ENCODE measurements at places on chromosomes 4 and X.

- no peak for DNase-seq
These were observed 13.8 kb upstream of the PGM2 start for GRCh38 chr4:37812713-37813112.

GRCh38 chr4:76895619-76896018 lies 2.3 kb downstream of the SOWAHB start:
- no peak for DNase-seq

GRCh38 chr4:170259631-170260153 lies 169.9 kb upstream of the AADAT start:
- DNase-seq: peak; percentile 94

GRCh38 chr4:109846395-109847098 lies 1.4 kb upstream of the LRIT3 start:
- DNase-seq: no peak

DNA sequence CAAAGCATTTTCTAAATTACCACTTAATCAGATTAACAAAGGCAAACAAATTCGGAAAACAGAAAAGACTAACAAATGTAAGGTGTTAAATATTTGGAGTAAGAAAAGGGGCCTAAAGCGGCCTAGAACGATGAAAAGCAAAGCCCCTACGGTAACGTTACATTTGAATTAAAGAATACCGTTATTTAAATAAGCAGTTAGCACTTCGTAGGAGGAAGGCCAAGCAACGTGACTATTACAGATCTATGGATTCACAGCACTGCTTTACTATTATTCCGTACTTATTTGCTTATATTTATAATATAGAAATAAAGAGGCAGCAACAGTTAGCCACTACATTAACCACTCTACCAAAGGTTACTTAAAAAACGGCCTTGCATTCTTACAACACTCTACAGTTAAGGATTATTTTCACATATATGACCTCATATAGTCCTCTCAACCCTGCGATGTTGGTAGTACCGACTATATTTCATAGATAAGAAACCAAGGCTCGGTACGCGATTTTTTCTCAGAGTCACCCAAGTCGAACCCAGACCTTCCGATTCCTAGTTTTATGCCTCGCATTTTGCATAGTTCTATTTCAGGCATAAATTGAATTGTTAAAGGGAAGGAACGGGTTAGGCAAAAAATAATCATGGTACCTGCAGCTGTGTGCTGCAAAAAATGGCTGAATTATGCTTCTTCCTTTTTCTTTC lies 2.9 kb downstream of the KLHL15 start:
- DNase-seq: no peak

- DNase-seq: no peak
These were observed 11.4 kb downstream of the NR3C2 start for GRCh38 chr4:148430854-148431253.

GRCh38 chrX:148647651-148648050 lies 147.2 kb downstream of the AFF2 start:
- no peak for DNase-seq

DNA sequence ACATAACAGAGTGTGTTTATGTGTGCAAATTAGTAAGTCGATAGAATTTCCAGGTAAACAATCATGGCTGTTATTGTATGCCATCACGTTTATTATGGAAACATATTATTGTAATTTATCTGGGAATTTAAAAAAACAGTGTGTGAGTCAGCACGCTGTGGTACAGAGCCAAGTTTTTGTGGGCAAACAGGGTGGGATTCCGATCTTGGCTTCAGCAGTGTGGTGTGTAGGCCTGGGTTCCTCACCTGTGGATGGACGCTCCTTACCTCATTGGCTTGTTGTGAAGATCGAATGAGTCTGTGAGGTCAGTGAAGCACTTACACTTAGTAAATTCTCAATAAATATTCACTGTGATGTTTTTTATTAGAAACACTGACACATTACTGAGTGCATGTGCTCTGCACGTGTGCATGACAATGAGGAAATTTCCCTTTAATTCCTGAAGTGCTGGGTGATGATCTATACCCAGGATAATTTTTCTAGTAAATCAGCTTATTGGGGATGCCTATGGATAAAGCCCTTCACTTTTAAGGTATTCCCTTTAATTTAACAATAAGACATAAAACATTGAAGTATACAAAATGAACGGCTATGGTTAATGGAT lies 36.4 kb downstream of the SLIT2 start:
- no peak for DNase-seq

- no peak for DNase-seq
These were observed 83.4 kb downstream of the UCHL1 start for GRCh38 chr4:41339812-41340809.

DNA sequence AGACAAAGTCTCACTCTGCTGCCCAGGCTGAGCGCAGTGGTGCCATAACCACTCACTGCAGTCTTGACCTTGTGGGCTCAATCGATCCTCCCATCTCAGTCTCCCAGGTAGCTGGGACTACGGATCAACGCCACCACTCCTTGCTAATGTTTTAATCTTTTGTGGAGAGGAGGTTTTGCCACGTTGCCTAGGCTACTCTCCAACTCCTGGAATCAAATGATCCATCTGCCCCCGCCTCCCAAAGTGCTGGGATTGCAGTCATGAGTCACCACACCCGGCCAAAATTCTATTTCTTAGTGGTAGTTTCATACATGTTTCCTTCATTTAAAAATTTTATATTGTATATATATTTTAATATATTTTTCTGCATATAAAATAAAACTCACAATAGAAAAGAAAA lies 125.8 kb upstream of the CLNK start:
- no peak for DNase-seq

GRCh38 chr4:158949099-158949498 lies 153.8 kb upstream of the RAPGEF2 start:
- DNase-seq: no peak

GRCh38 chr4:179182741-179183140 lies 1740.5 kb upstream of the AGA start:
- no peak for DNase-seq

DNA sequence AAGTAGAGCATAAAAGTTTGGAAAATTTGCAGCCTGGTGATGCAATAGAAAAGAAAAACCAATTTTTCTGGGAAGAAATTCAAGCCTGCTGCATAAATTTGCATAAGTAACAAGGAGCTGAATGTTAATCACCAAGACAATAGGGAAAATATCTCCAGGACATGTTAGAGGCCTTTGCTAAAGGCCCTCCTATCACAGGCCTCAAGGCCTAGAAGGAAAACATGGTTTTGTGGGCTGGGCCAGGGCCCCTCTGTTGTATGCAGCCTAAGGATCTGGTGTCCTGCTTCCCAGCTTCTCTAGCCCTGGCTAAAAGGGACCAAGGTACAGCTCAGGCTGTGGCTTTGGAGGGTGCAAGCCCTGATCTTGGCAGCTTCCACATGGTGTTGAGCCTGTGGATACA lies 6.2 kb upstream of the RTL3 start:
- no peak for DNase-seq

- no peak for DNase-seq
These were observed 59.1 kb downstream of the MRPL1 start for GRCh38 chr4:77921701-77922100.

DNA sequence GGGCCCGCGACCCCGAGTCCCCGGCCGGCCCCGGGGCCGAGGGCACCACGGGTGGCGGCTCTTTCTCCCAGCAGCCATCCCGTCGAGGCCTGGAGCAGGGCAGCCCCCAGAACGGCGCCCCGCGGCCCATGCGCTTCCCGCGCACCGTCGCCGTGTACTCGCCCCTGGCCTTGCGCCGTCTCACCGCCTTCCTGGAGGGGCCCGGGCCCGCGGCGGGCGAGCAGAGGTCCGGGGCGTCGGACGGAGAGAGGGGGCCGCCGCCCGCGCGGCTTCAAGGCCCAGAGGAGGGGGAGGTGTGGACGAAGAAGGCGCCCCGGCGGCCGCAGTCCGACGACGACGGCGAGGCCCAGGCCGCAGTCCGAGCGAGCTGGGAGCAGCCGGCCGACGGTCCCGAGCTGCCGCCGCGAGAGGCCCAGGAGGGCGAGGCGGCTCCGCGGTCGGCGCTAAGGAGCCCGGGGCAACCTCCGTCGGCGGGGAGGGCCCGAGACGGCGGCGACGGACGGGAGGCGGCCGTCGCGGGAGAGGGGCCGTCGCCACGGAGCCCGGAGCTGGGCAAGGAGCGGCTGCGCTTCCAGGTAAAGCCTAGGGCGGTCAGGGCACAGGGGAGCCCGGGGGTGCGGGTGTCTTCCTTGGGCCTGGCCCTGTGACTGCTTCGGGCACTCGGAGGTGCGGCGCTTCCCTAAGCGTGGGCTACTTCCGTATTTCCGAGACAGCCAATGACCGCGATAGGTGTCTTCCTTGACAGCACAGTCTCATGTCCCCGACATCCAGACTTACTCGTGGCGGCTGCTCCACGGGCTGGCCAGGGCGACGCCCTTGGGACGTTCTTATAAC lies 845 bp downstream of the ZAR1 start:
- no peak for DNase-seq

- DNase-seq: no peak
These were observed 37.2 kb downstream of the CLCN5 start for GRCh38 chrX:49959602-49960001.

GRCh38 chrX:2224161-2224560 lies 276.6 kb downstream of the DHRSX start:
- DNase-seq: no peak
